Esophagus squamous epithelium (tissue), 5 donors: ENCODE measurements at places on chromosomes 6 and 20. TPM values are rescaled to one million over a fixed set of nuclear protein-coding genes. Genes with fewer than 3 reads are reported as not detected.

- DNase-seq = no peak
Observed at GRCh38 chr6:150999576-150999975, 134.1 kb downstream of the MTHFD1L start.

DNA sequence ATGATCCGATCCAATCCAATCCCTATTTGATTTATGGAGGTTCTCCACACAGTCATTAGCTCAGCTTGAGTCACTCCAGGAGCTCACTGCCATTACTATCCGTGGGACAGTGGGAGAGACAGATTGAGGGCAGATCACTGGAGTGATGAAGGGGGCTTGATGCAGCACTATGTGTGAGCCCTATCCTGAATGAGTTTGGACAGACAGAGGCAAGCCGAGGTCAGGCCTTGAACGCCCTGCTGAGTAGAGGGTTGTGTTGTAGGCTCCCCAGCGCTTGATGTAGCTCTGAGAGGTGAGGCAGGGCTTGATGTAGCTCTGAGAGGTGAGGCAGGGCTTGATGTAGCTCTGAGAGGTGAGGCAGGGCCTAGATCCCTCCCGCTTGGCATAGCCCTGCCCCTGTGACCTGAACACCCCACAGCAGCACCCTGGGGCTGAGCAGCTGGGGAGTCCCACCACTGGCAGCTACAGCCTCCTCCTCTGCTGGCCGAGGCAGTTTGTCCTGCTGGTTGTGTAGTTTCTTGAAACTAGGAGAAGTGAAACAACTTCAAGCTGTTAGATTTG lies 58.7 kb downstream of the ZFAND3 start:
- DNase-seq = no peak

- no peak for DNase-seq
Observed at GRCh38 chr20:2688041-2688591, 4.5 kb upstream of the EBF4 start.

DNA sequence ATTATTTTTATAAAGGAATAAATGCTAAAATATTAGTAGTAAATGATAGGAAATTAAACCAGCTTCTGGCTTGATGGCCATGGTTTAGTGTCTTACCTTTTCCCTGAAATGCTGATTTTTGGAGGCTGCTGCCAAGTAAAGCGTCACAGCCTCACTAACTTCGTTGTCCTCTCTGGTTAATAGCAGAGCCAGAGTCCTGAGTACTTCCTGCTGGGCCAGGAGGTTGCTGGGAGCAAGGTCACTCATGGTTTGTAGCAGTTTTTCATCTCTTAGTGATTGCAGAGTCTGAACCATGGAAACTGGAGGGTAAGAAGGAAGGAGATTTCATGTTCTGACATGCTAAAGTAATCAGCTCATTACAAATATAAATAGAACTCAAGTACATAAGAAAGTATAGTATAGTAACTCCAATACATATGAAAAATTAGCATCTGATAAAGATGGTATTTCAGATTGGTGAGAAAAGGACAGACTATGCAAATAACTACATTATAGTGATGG lies 26.5 kb upstream of the ARMH2 start:
- DNase-seq = no peak

DNA sequence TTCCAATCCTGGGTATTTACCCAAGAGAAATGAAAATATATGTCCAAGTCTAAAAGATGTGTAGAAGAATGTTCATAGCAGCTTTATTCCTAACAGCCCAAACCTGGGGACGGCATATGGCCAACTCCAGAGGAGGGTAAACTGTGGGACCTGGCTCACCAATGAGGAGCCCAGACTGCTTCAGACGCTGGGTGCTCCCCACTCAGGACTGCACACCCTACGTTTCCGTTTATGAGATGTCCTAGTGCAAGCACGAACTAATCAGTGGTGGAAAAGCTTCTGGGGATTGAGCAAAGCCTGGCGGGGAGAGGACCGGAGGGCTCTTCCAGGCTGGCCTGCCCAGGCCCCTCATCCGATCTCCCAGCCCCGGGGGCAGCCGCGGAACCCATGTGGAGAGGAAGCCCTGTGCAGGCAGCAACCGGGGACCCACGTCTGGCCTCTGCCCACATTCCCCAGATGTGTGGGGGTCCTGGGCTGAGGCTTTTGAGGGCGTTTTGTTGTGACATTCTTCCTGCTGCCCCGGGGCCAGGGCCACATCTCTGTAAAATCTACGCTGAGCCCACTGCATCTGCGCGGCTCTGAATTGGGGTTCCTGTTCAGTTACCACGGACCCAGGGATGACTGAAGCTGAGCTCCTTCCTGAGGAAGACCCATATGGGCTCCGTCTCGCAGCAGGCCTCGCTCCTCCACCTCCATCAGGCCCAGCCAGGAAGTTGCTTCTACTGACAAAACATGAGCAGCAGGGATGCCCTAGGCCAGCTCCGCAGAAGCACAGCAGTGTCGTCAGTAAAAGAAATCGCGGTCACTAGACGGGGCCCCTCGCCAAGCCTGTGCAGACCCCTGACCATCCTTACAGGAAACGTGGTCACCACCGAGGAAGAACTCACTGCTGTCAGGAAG lies 188.0 kb downstream of the DLL1 start:
- DNase-seq = no peak

GRCh38 chr6:549906-550305 lies 107.0 kb downstream of the HUS1B start:
- DNase-seq = no peak

DNA sequence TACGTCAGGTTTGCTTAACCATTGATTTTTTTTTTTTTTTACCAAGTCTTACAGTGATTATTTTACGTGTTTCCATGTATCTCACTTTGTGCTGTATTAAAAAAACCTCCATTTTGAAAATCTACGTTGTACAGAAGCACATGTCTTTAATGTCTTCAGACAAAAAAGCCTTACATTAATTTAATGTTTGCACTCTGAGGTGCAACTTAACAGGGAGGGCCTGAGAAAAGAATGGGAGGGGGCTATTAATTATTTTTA lies 8.4 kb downstream of the LOC128125822 start:
- DNase-seq = no peak

DNA sequence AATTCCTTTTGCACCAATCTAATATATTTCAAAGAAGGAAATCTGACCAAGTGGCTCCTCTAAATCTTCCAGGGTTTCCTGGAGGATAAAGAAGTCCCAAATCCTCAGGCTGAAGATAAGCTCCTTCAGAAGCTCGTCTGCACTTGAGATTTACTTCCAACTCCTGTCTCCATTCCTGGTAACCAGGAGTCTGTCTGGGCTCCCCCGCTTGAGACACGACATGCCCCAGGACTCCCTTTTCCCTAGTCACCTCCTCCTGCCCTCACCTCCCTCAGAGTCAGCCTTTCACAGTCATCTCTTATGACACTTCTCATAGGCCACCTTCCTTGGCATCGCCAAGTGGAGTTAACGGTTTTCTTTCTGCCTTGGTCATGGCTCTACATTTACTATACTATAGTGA lies 103.4 kb upstream of the NEDD9 start:
- no peak for DNase-seq

- DNase-seq = no peak
Observed at GRCh38 chr6:132749111-132749510, 8.6 kb downstream of the VNN2 start.

- no peak for DNase-seq
Observed at GRCh38 chr6:72721346-72721745, 99.5 kb downstream of the KCNQ5 start.

DNA sequence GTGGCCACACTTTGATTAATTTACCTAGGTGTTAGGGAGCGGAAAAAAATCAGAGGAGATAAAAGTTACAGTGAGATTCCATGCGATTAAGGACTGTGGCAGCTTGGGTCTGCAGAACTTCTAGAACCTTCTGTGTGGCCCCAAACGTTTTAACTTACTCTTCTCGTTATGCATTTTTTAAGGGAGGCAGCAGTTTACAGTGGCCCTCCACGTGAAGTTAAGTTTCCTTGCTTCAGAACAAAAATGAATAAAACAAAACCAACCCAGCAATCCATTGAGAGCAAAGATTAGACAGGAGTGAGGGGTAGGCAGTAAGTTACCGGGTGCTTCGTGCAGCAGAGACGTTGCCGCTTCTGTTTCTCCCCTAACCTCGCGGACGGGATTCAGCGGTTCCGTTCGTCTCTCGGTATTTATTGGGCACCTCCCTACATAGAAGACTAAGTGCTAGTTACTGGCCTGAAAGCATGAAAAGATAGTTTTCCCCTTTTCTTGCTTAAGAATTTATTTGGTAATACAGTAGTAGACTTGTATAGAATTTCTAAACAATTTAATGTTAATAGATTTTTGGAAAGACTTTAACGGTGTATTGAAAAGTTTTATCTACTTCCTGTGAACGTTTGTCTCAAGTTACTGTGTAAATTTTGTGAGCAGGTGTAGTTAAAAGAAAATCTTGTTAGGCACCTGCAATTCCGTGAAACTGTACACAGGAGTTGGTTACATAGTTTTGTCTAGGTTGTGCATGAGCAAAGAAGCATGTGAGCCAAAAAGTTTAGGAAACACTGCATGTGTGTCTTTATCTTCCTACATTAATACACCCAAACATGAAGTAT lies 1.1 kb downstream of the BAG2 start:
- no peak for DNase-seq

- DNase-seq = no peak
Observed at GRCh38 chr6:76888351-76888750, 574.9 kb downstream of the HTR1B start.

DNA sequence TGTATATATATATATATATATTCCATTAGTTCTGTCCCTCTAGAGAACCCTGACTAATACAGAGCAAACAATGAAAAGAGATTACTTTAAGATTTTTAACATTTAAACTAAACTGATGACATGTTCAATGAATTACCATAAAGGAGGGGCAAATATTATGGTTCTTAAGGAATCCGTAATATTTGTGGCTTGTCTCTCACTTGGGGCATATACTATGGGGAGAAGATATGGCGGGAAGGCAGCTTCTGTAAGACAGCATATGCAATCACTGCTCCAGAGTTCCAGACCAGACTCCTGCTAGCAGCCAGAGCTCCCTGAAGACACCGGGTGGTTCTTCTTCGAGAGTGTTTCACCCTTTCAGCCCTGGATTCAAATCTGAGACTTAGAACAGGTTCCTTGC lies 321.1 kb upstream of the NT5E start:
- no peak for DNase-seq

- no peak for DNase-seq
Observed at GRCh38 chr20:23727016-23727415, 23.7 kb downstream of the CST1 start.

- no peak for DNase-seq
Observed at GRCh38 chr6:160534050-160534696, 129.9 kb downstream of the LPA start.

GRCh38 chr6:129866688-129867087 lies 5.6 kb upstream of the TMEM244 start:
- DNase-seq = no peak

DNA sequence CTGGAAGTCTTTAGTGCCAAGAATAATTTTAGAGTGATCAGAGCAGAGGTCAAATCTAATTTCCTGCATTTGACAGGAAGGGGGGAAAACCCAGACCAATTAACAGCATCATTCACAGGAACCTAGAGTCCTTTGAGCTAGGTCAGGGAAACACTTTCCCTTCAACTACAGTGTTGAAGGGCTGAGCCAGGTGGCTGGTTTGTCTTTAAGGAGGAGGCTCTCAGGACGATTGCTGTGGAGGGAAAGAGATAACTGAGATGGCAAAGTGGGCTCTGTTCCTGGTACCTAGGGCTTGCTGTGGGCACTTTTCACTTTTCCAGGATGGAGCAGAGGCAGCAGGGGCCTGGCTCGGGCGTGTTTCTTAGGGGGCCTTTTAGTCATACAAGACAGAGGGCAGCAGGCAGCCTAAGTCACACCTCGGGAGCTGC lies 111.9 kb downstream of the SCML4 start:
- DNase-seq = no peak

- DNase-seq = no peak
Observed at GRCh38 chr6:36350681-36351571, 14.2 kb upstream of the BNIP5 start.

- no peak for DNase-seq
Observed at GRCh38 chr6:121664158-121664557, 228.7 kb downstream of the GJA1 start.

DNA sequence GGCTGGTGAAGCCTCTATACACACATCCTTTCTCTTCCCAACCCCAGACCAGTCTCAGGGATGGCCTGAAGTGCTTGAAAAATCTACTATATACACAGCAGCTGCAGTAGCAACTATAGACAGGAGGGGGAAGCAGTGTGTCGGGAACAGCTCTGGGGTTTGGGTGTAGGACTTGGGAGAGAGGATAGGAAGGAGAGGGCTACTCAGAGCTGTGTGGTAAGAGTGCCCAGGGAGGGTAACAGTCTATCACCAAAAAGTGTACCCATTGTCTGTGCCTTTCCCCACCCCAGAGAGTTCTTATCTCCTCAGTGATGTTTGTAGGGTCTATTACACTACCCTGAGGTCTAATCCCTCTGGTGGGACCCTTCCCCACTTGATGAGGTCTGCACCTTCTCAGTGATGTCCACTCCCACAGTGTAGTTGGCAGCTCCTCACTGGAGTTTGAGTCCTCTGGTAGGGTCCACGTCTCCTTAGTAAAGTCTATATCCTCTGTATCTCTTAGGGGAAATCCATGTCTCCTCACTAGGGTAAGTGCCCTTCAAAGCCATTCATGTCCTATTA lies 1.5 kb upstream of the GGT7 start:
- DNase-seq = peak; percentile 21

DNA sequence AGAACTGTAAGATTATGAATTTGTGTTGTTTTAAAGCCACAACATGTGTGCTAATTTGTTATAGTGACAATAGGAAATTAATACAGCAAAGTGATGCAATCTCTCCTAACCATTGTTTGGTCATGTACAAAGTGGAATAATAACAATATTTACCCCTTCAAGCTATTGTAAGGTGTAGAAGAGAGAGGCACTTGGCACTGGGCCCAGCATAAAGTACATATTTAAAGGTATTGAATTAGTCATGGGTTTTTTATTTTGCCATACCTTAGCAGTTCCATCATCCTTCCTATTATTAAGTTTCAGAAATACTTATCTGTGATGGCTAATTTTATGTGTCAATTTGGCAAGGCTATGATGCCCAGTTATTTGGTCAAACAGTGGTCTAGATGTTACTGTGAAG lies 322.4 kb upstream of the TSHZ2 start:
- DNase-seq = no peak

The PERP gene
- total RNA-seq = 586 TPM

The OR12D3 gene
- total RNA-seq = not detected

The GLP1R gene
- not detected for total RNA-seq

The RBL1 gene
- total RNA-seq = 12.8 TPM

The RAB44 gene
- 0.18 TPM for total RNA-seq

The PRSS35 gene
- not detected for total RNA-seq

The DEFB124 gene
- total RNA-seq = not detected

The IFNGR1 gene
- total RNA-seq = 90.4 TPM
